ENCODE measurements at places on chromosomes 1 and 21. TPM values are rescaled to one million over a fixed set of nuclear protein-coding genes. Genes with fewer than 3 reads are reported as not detected.

DNA sequence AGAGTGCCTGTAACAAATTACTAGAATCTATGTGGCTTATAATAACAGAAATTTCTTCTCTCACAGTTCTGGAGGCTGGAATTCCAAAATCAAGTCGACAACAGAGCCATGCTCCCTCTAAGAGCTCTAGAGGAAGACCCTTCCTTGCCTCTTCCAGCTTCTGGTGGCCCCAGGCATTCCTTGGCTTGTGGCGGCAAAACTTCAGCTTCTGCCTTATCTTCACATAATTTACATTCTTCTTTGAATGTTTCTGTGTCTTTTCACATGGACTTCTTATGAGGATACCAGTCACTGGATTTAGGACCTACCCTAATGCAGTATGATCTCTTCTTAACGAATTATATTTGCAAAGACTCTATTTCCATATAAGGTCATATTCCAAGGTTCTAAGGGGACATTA is 324.4 kb downstream of the PCP4 start:
- no peak for DNase-seq

DNA sequence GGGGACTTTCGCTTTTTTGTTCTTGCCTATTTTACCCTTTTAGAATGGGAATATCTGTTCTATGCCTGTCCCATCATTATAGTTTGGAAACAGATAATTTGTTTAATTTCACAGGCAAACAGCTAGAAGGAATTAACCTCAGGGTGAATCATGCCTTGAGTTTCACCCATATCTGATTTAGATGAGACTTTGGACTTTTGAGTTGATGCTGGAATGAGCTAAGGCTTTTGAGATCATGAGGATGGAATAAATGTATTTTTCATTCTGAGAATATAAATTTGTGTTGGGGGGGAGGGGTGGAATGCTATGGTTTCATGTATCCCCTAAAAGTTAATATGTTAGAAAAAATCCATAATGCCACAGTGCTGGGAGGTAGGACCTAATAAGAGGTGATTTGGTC is 56.1 kb upstream of the TACSTD2 start:
- no peak for DNase-seq

DNA sequence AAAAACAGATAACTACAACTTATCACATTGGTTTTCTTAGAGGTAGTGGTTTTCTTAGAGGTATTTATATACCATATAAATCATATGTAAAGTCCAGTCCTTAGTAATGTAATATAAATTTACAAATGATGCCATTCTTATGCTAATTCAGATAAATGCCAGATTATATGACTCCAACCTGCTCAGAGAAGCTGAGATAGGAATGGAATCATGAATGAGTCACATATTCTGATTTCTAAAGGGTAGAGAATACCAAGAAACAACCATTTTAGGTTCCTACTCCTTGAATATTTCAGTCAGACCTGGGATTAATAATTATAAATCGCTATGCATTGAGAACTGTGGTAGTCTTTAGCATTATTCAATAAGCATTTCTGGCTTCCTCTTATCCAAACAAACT is 760.1 kb upstream of the NEGR1 start:
- DNase-seq = no peak

GRCh38 chr1:29177022-29177705 is 4.5 kb downstream of the SRSF4 start:
- DNase-seq = no peak

Gene MAB21L3
- total RNA-seq = 4.7 TPM

Data from mucosa of descending colon (tissue), 3 donors.